Large intestine (tissue), 12 donors: ENCODE measurements at places on chromosomes 6 and 20.

GRCh38 chr6:110645685-110646418 is 169.4 kb downstream of the CDK19 start:
- DNase-seq: no peak

DNA sequence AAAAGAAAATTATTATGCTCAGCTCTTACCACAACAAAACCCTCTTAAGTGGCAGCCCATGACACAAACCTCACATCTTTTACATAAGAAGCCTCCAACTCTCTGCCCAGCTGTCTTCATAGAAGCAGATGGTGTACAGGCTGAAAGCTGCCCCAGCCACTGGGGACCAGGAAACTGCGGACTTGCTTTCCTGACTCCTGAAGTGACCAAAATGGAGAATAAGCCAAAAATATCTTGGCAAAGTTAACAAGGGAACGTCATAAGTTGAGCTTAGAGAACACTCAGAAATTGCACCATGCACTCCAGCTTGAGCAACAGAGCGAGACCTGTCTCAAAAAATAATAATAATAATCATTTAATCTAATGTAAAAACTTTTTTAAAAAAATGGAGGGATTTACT is 160.3 kb upstream of the CDYL start:
- no peak for DNase-seq

GRCh38 chr6:170062209-170062914 is 228.5 kb downstream of the DLL1 start:
- DNase-seq: no peak

DNA sequence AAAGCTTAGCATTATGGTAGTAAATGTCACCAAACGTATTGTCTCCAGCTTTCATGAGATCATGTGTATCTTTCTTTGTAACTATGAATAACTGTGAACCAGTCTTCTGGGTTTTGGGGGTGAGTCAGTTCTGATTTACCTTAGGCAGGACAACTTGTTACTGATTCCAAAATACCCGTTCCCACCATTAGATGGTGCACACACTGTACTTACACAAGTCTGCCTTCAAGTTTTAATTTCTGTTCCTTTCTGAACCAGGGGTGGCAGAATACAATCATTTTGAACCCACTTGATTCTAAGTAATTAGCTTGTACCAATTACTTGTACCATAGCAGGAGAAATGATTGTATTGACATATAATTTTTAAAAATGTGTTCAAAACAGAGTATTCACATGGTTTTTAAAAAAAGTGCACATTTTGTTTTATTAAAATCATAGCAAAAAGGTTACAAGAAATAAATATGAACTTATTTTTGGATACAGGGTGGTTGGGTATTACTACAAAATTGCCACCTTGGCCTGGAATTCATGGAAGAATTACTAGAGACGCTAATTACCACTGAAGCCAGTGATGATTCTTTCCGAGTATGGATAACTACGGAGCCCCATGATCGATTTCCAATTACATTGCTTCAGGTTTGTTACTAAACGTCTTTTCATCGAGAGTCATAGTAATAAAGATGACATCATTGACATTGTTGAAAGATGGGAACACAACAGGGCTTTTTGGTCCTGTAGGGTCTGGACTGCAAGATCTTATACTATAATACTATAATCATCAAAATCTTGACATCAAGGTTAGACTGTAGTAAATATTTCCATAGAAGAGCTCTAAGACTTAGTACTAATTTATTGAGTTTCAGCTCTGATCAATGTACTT is 75.2 kb upstream of the GLP1R start:
- DNase-seq: peak; percentile 62

- DNase-seq: no peak
These were observed 128.9 kb downstream of the ZFP64 start for GRCh38 chr20:52062452-52063209.

- DNase-seq: no peak
These were observed 130.7 kb downstream of the DLL1 start for GRCh38 chr6:170160031-170160627.

DNA sequence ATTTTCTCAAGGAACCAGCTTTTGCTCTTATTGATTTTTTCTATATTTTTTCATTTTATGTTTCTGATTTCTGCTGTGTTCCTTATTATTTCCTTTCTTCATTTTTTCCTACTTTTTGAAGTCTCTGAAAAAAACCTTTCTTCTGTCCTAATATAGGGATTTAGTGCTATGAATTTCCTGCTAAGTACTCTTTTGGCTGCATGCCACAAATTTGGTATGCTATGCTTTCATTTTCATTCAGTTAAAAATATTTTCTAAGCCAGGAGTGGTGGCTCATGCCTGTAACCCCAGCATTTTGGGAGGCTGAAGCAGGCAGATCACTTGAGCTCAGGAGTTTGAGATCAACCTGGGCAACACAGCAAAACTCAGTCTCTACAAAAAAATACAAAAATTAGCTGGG is 30.6 kb downstream of the SIRPD start:
- DNase-seq: no peak

GRCh38 chr6:9593554-9593953 is 821.3 kb downstream of the TFAP2A start:
- DNase-seq: no peak

DNA sequence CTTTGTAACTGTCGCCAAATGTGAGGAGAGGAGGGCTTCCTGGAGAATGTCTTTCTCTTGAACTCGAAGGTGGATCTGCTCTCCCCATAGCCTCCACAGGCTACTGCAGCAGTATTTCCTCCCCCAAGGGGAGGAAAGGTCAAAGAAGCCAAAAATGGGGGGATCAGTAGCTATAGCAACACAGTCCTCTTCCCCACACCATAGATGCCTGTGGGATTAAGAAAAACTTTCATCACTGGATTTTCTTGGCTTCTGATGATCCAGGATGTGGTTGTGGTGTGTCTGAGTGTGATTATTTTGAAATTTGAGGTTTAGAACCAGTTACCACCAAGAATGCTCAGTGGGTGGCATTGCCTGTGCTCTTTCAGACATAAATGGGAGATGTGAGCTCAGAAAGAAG is 140.1 kb upstream of the SPACA1 start:
- no peak for DNase-seq

DNA sequence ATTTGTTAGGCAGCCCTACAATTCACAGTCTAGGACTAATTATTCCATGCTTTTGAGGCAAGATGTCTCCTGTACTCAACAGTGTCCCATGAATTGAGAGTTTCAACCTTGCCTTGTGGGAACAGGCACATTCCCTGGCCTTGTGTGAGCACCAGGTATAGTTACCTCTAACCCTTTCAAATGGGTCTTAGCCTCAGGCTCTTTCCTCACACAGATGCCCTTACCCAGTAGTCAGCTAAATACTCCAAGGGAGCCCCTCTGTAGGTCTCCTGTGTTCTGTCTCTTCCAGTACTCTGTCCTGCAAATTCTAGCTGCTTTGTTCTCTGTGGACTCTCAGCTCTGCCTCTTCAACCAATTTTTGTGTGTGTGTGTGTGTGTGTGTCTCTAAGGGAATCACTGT is 135.3 kb downstream of the ZFAND3 start:
- DNase-seq: no peak

- no peak for DNase-seq
These were observed 78.2 kb upstream of the CST7 start for GRCh38 chr20:24870881-24871280.

- no peak for DNase-seq
These were observed 39.5 kb downstream of the ELOVL5 start for GRCh38 chr6:53309059-53309900.

DNA sequence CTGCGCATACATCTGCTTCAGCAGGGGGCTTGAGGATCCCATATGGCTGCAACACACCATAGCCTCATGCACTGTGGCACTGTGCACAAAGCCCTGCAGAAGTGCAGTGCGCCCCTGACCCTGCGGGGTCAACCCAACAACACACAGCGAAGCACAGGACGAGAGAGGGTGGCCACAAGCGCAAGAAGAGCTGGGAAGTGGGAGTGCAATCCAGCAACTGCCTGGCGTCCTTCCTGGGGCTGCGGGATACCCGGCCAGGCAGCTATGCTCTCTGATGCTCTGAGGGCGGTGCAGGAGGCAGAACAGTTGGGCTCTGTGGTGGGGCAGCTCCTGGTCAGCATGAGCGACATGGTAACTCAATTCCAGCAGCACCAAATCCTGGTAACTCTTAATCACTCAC is 5.6 kb upstream of the ACSS1 start:
- DNase-seq: no peak

DNA sequence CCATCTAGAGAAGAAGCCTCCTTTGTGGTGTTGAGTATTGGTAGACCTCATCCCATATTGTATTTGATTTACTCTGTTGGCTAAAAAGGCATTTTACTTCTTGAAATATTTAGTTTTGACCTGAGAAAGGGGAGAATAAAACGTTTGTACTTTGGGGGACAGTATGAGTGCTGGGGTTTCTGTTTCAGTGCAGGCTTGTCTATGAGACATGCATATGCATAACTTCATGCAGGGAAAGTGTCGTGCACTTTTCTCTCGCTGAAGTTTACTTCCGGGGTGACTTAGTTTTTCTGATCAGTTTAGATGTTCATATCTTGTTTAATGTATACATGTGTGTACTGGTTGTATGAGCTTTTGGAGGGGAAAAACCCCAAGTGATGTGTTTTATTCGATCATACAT is 59.5 kb downstream of the UTRN start:
- DNase-seq: no peak

GRCh38 chr6:121260651-121261102 is 73.6 kb downstream of the TBC1D32 start:
- no peak for DNase-seq

GRCh38 chr6:135170849-135171248 is 10.3 kb upstream of the MYB start:
- DNase-seq: no peak

DNA sequence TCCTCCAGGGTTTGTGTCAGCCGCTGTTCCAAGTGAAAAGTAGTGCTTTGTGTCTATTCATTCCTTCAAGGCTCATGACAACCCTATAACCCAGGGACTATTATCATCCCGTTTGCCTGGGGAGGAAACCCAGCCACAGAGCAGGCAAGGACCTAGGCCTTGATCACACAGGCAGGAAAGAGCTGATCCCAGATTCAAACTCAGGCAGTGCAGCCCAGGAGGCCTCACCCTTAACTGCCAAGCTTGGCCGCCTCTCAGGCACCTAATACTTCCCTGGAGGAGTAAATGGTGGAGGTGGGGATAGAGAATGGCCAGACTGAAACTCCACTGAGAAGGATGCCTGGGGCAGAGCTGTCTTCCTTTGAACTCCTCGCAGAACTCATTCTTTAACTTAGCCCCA is 215.1 kb upstream of the QKI start:
- no peak for DNase-seq

- no peak for DNase-seq
These were observed 102.5 kb downstream of the PRL start for GRCh38 chr6:22194188-22194921.

DNA sequence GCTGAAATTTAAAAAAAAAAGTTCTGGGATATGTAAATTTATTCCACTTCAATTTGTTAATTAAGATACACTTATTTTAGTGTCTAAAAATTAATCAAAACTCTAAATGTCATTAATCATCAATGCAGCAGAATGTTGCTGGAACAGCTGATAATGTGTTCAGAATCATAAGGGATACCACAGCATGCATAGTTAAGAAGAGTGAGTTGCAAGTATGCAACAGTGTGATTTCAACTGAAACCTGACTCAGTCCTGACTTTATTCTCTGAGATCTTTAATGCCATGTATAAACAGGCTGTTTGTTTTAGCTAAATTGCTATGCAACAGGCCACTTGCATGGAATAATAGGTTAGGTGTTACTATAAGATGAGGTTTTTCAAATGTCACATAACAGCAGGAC is 1.4 kb downstream of the GRIK2 start:
- no peak for DNase-seq

DNA sequence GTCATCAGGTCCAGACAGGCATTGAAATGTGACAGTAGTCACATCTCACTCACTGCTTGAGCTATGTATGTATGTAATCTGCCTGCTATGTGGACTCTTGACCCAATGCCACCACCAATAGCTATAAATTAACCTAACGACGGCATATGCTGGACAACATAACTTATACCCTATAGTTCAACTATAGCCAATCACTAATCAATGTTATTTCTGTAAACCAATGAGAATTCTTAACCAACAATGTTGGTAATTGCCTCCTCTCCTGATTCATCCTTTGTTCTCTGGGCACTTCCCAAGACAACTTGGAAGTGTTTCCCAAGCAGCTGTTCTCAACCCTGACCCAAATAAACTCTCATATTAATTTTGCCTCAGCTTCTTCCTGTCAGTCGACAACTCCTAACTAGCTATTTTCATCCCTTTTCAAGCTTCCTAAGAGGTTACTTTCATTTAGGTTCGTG is 24.1 kb upstream of the SERPINB1 start:
- DNase-seq: peak; percentile 72

GRCh38 chr20:60535211-60535610 is 577.0 kb downstream of the CDH26 start:
- no peak for DNase-seq

DNA sequence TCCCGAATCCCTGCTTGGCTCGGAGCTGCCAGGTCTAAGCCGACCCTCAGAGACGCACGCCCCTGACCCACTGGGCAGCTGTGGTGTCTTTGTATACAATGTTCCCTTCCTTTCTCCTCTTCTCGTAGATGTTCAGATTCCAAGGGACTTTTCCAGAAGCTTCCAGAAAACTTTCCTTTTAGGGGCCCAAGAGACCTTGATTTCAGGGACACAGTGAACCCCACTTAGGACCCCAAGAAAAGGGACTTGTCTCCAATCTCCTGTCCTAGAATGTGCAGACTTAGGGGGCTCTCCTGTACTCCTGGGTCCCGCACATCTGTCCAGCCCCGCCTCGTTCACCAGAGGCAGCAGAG is 103.5 kb downstream of the EDN3 start:
- no peak for DNase-seq

GRCh38 chr6:134077301-134077700 is 24.9 kb upstream of the SLC2A12 start:
- DNase-seq: no peak

DNA sequence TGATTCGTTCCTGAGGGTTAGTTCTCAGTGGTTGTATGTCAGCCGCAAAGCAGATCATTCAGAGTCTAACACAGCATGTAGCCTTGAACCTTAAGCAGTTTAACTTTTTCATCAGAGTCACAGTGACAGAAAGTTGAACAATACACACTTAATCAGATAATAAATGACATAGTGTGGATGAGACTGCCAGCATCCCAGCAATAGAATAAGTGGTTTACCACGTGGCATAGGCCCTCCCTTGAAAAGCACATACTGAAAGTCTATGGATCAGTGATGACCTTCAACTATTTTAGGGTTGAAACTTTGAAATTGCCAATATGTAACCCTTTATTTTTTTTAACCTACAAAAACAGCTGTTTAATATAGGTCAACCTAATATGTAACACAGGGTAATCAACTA is 265.3 kb downstream of the ARHGAP18 start:
- no peak for DNase-seq

- DNase-seq: peak; percentile 55
These were observed 10.5 kb downstream of the MANBAL start for GRCh38 chr20:37299718-37300528.

GRCh38 chr20:32709632-32710121 is 33.6 kb downstream of the COMMD7 start:
- no peak for DNase-seq
